ENCODE measurements at places on chromosomes 3 and 15. TPM values are rescaled to one million over a fixed set of nuclear protein-coding genes. Genes with fewer than 3 reads are reported as not detected.

The ACSBG1 gene
- total RNA-seq, result not detected

The AMT gene
- total RNA-seq, result 0.71 TPM

The CP gene
- total RNA-seq, result 1.1 TPM

The PCLAF gene
- total RNA-seq, result 14.7 TPM
